Endothelial cell (in vitro differentiated cells): ENCODE measurements at places on chromosomes 7 and 10. TPM values are rescaled to one million over a fixed set of nuclear protein-coding genes. Genes with fewer than 3 reads are reported as not detected.

CD36 gene
- total RNA-seq = 3.8 TPM

CARD11 gene
- total RNA-seq = 3.9 TPM

METTL27 gene
- total RNA-seq = 6.1 TPM

GPRIN2 gene
- total RNA-seq = 0.31 TPM

TMEM225B gene
- 0.46 TPM for total RNA-seq

SMO gene
- total RNA-seq = 17.4 TPM

TBC1D12 gene
- total RNA-seq = 9.3 TPM

SLC16A12 gene
- total RNA-seq = 0.21 TPM

RAB11FIP2 gene
- 10.9 TPM for total RNA-seq

SLC13A1 gene
- total RNA-seq = not detected

CCL26 gene
- 0.59 TPM for total RNA-seq

FGL2 gene
- not detected for total RNA-seq

C10orf53 gene
- not detected for total RNA-seq

MSS51 gene
- 2.0 TPM for total RNA-seq

NEURL1 gene
- 0.69 TPM for total RNA-seq

OR13A1 gene
- total RNA-seq = not detected

BZW2 gene
- total RNA-seq = 141 TPM

PON1 gene
- 1.5 TPM for total RNA-seq

ASZ1 gene
- not detected for total RNA-seq

RBP3 gene
- total RNA-seq = not detected

PKD1L1 gene
- 4.8 TPM for total RNA-seq

OR2A7 gene
- total RNA-seq = 2.6 TPM

LRMDA gene
- total RNA-seq = 19.4 TPM

CALHM1 gene
- total RNA-seq = not detected

GFRA1 gene
- 4.2 TPM for total RNA-seq

SPDYE8 gene
- total RNA-seq = 0.13 TPM

SEM1 gene
- 60.4 TPM for total RNA-seq

STAG3 gene
- total RNA-seq = 1.9 TPM

RNF133 gene
- total RNA-seq = 0.49 TPM

INA gene
- total RNA-seq = 0.23 TPM

TRRAP gene
- total RNA-seq = 53.5 TPM

UBE3C gene
- total RNA-seq = 54.2 TPM

ERVW-1 gene
- total RNA-seq = not detected

LRRN3 gene
- not detected for total RNA-seq

RAMP3 gene
- total RNA-seq = 0.62 TPM

ST8SIA6 gene
- 1.7 TPM for total RNA-seq

LDB3 gene
- total RNA-seq = 0.36 TPM

PRPS1L1 gene
- total RNA-seq = not detected

OR2A5 gene
- not detected for total RNA-seq

MYL10 gene
- total RNA-seq = not detected

KLF14 gene
- total RNA-seq = not detected

CCDC136 gene
- total RNA-seq = 31.5 TPM

XRCC2 gene
- 2.9 TPM for total RNA-seq

GTF2IRD1 gene
- 32.6 TPM for total RNA-seq

SLC18A3 gene
- total RNA-seq = 0.72 TPM

ZNF425 gene
- total RNA-seq = 6.2 TPM

MCU gene
- 39.6 TPM for total RNA-seq
